KBM-7 (cell line): ENCODE measurements at places on chromosomes 11 and 22.

- DNase-seq: no peak
Observed at GRCh38 chr11:34395916-34396550, 38.2 kb upstream of the ABTB2 start.

- DNase-seq: no peak
Observed at GRCh38 chr11:66123902-66124301, 53.8 kb downstream of the PACS1 start.

DNA sequence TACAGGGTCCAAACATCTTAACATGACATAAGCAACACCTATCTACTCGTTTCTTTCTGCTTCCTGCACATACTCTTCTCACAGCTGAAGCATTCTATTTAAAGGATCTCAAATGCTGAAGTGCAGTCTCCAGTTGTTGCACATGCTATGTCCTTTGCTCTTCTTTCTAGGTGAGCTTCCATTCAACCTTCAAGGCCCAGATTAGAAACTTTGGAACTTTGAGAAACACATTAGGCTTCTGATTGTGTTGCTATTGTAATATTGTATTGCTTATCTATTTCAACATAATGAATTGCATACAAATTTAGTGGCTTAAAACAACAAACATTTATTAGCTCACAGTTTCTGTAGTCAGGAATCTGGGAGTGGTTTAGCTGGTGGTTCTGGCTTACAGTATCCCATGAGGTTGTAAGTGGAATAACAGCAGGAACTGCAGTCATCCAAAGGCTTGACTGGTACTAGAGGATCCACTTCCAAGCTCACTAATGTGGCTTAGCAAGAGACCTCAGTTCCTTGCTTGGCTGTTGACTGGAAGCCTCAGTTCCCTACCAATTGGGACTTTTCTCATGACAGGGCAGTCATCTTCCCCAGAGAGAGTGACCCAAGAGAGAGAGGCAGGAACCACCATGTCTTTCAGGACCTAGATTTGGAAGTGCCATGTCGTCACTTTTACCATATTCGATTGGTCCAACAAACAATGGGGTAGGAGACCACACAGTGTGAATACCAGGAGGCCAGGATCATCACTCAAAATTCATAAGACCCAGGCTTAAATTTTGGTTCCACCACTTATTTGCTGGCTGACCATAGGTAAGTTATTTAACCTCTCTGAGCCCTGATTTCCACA is 27.2 kb upstream of the RASSF10 start:
- DNase-seq: no peak

GRCh38 chr22:46654927-46655595 is 34.9 kb downstream of the GRAMD4 start:
- no peak for DNase-seq

- DNase-seq: no peak
Observed at GRCh38 chr11:84249344-84250135, 963.4 kb upstream of the CCDC90B start.

DNA sequence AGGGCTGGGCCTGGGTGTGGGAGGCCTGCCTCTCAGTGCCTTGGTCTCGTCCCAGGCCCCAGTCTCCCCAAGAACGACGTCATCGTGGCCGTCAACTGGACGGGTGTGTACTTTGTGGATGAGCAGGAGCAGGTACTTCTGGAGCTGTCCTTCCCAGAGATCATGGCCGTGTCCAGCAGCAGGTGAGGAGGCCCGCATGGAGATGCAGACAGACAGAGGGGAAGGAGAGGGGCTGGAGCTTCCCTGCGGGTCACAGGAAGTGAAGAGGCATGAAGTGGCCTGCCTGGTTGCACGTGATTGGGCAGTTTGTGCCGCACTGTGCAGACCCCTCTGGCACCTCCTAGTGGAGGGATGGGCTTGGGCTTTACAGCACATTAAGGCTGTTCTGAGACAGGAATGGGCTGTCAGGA is 70.4 kb downstream of the MYO7A start:
- DNase-seq: peak; percentile 55

DNA sequence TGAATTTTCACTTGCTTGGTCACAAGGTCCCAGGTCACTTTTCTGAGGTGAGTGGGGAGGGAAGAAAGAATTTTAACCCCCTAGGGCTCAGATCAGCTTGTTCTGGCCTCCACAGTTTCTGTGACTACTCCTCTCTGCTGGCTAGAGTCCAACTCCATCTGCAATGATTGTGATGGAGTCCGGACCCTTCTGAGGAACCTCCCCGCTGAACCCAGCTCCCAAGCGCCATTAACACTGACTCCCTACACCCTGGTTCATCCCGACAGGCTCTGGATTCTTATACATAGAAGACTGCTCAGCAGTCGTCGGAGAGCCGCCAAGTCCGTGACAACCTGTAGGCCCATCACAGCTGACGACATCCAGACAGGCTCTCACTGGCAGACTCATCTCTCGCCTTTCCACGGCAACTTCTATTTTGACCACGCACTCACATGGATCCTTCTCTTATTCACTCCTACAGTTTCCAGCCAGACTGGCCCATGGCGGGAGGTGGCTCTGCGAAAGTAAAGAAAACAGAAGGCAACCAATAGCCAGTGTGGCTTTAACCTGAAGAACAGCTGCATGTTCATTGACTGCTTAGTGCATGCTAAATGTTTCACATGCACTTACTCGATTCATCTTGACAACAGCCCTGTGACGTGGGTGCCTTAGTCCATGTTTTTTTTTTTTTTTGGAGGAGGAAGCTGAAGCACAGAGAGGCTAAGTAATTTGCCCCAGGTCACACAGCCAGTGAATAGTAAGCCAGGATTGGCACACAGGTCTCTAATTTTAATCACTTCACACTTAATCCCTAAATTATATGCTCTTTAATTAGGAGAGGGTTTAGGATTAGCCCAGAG is 68.0 kb upstream of the PRDM11 start:
- no peak for DNase-seq

DNA sequence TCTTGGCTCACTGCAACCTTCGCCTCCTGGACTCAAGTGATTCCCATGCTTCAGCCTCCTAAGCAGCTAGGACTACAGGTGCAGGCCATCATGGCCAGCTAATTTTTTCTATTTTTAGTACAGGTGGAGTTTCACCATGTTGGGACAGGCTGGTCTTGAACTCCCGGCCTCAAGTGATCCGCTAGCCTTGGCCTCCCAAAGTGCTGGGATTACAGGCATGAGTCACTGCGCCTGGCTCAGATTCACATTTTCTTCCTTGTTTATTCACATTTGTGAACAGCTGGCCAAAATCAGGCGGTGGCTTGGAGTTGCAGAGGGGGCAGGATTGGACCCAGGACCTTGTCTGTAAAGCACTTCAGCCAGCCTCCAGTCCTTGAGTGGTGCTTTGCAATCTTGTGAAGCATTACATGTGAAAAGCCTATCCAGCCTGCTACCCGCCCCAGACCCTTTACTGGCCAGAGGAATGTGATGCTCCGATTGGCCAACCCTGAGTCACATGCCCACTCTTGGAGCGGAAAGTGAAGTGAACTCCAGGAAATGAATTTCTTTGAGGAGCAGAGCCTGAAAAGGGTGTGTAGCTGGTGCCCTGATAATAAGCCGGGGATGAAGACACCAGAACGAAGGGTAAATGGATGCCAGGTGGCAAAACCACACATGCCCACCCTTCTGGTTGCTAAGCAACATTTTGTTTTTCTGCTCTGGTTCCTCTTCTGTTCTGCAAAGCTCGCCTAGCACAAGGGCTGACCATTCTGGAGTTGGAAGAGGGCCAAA is 62.6 kb upstream of the PTPRJ start:
- DNase-seq: peak; percentile 93

GRCh38 chr11:203945-204586 is 3.1 kb downstream of the BET1L start:
- DNase-seq: no peak

DNA sequence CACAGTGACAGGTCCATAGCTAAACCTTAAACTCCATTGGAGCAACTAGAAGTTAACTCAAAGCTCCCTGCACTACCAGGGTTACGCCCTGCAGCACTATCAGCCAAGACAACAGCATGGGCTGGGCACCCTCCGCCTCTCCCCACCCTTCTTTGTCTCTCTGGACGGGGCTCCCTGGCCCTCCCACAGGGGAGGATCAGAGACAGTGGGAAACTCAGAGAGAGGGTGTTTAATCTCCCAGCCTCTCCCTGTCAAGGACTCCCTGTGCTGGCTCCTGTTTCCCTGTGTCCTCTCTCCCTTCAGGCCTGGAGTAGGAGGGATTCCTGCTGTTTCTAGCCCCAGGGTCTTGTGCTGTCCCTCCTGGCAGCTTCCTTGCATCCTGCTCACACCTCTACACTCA is 56.9 kb upstream of the CSNK2A3 start:
- DNase-seq: no peak

DNA sequence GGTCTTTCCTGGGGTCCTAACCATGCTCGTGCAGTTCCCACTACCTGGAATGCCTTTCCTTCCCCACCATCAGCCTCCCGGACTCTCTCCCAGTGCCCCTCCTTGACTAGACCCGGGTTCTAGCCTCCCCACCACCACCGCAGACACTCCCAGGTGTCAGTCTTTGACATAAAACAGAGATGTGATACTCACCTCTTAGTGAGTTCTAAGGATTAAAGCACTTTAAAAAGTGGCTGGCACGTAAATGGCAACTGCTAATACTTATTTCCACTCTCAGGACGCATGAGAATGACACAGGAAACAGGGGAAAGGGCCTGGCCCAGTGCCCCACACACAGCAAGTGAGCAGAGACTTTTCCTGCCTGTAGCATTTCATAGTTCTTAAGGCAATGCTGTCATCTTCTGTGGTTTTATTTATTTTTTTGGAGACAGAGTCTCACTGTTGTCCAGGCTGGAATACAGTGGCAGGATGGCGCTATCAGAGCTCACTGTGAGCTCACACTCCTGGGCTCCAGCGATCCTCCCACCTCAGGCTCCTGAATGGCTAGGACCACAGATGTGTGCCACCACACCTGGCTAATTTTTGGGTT is 1.9 kb upstream of the SLC25A45 start:
- peak; percentile 29 for DNase-seq
